ENCODE measurements at places on chromosomes 11 and 22.

- no peak for DNase-seq
These were observed at the start of gene MAPK11 for GRCh38 chr22:50269970-50270665. Gene MAPK11, minus strand, starts transcription at chr22:50270380. Its CDS starts 88 bp downstream, at chr22:50270292.

GRCh38 chr11:63567044-63567840, 4.1 kb upstream of the PLAAT2 start:
- peak; percentile 64 for DNase-seq

DNA sequence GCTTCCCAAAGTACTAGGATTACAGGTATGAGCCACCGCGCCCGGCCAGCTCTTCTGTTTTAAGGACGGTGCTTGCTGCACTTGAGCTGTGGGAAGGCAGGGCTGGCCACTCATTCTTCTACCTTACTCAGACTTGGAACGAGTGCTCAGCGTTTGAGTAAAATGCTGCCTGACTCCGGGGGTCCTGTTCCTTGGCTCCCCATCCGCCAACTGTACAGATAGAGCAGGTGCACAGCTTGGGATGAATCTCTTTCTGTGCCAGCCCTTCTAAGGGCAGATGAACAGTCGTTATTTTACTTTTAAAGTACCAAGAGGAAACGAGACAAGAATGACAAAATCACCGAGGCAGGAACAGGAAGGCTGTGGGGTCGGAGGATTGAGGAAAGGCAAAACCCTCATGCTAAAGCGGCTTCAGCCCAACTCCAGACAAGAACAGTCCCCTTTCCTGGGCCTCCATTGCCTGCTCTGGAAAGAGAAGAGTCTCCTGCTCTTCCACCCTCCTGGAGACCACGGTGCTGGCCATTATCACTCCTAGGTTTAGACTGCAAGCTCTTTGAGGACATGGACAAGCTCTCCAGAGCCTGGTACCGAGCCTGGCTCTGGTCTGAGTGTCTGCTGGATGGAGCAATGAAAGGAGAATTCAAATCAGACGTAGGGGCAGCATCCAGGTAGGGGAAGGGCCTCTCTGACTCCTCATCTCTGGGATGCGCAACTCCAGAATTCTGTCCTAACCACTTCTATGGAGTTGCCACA, 1.1 kb upstream of the SUN2 start:
- DNase-seq = no peak

- DNase-seq = no peak
These were observed 2.3 kb upstream of the CATSPERZ start for GRCh38 chr11:64297699-64298358.

GRCh38 chr22:22810018-22810427, 77.6 kb upstream of the IGLL5 start:
- no peak for DNase-seq

Measured in left kidney (tissue), 8 donors.